ENCODE measurements at places on chromosomes 12 and 14.

GRCh38 chr14:50083467-50084337, 32.7 kb downstream of the VCPKMT start:
- DNase-seq: no peak

DNA sequence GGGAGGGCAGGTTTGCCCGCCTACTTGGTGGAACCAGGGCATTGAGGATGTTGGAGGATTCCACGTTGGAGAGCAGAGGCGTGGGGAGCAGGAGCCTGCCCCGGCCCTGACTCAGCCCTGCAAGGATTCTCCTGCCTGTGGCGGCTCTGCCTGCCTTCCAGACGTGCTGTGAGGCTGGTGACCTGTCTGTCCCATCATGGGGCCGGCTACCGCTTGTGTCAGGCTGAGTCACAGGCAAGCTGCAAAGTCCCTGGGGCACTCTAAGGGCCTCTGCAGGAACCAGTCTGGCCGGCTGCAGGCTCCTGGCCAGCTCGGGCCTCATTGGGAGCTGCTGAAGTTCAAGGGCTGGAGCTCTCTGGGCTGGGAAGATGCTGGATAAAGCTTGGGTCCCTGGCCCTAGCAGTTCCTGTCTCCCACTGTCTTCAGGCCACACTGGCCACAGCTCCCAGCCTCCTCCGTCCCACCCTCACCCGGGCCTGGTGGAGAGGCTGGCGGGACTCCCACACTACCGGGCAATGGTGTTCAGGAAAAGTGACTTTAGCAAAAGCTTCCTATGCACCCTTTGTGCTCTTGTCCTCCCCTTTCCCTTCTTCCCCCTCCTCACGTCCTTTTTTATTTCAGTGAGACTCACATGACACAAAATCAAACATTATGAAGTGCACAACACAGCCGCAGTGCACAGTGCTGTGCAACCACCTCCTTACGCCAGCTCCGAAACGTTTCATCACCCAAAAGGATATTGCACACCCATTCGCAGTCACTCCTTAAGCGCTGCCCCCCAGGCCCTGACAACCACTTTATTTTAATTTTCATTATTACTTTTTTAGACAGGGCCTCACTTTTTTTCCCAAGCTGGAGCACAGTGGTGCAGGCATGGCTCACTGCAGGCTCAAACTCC, 22.0 kb upstream of the ULK1 start:
- DNase-seq: no peak

DNA sequence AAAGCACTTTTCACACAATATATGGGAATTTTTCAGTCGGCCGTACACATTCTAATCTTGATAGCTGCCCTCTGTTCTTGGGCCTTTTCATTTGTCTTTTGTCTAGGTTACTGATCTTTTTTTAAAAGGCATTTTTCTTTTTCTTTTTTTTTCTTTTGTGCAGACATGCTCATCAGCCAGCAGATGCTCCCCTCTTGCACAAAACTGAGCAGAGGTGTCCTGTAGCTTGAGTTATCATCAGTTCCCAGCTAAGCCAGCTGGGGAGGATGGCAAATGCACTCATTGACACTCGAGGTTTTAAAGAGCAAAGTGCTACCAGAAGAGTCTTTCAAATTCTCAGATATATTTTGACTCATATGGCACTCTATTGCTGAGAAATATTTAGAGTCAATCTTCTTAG, 913.9 kb upstream of the SEL1L start:
- DNase-seq: no peak

DNA sequence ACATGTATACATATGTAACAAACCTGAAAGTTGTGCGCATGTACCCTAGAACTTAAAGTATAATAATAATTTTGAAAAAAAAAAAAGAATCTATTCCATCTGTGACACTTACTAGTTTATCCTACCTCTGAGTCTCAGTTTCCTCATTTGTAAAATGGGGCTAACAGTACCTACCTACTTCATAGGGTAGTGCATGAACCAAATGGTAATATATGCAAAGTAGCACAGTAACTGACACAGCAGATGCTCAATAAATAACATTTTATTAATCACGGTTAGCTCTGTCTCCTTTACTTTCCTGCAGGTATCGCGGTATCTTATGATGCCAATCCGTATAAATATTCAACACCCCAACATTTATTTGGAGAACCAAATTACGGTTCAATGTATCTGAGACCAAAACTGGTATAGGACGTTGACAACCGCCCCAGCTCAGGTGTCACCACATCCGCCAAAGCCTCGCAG, 703 bp downstream of the TMED10 start:
- no peak for DNase-seq

DNA sequence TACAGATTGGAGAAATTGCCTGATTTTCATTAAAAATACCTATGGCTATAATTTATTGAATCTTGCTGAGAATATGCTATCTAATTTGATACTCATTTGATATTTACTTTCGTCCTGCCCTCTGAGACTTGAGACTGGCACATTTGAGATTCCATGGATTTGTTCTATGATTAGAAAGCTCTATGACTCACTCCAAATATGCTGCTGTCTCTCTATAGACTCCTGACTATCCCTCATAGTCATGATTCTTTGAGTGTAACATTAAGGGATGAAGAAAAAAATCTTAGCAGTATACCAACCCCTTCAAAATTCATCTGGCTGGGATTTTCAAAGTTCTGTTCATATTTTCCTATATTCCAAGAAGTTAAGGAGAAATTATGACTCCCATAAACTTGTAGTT, 191.9 kb downstream of the LRIG3 start:
- DNase-seq: no peak

DNA sequence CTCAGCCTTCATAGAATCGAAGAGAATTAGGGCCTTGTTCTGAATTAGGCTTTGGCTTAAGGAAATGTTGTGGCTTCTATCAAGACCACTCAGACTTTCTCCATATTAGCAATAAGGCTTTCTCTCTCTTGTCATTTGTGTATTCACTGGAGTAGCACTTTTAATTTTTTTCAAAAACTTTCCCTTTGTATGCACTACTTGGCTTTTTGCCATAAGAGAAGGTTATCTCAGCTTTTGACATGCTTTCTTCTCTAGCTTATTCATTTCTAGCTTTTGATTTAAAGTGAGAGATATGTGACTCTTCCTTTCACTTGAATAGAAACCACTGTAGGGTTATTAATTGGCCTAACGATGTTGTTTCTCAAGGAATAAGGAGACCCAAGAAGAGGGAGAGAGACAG, 244.2 kb downstream of the GPHN start:
- no peak for DNase-seq

- peak; percentile 71 for DNase-seq
These were observed 17.1 kb upstream of the EMP1 start for GRCh38 chr12:13179211-13180074.

GRCh38 chr14:65035049-65035448, 48.4 kb downstream of the FNTB start:
- no peak for DNase-seq

DNA sequence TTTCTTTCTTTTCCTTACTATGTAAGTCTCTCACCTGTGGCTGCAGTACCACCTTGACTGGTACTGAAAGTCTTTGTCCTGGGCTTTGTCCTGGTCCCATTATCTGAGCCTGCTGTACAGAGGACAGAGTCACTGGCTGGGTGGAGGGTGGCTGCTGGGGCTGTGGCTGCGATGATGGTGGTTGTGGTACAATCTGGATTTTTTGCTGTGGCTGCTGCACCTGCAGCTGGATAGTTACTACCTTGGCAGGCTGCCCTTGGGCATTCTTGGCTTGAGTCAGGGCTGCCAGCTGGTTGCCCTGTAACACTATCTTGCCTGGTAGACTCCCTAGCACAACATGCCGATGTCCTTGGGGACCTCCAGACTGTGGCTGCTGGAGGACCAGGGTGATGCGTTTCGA, 27.0 kb downstream of the CHD8 start:
- DNase-seq: no peak

GRCh38 chr14:86513564-86513963, 983.6 kb downstream of the FLRT2 start:
- no peak for DNase-seq

DNA sequence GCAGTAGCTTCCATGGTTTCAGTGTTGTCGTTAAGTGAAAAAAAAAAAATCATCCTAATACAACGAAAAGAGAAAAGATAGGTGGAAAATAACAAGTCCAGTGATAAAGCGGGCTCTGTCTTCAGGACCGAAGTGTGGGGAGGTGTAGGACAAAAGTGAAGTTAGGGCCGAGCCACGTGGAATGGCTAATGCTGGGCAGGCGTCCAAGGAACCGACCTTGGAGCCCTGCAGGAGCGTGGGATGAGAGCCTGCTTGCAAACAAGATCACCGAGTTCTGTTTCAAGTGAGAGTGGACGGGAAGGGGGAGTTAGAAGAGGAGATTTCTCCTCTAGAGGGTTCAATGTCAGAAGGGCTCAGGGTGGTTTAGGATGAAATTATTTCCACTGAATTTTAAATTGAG, 22.2 kb downstream of the A2ML1 start:
- DNase-seq: no peak

- no peak for DNase-seq
These were observed 1.6 kb upstream of the NDRG2 start for GRCh38 chr14:21026274-21026987.

- DNase-seq: peak; percentile 51
These were observed 12.7 kb downstream of the SPTLC2 start for GRCh38 chr14:77603654-77604255.

DNA sequence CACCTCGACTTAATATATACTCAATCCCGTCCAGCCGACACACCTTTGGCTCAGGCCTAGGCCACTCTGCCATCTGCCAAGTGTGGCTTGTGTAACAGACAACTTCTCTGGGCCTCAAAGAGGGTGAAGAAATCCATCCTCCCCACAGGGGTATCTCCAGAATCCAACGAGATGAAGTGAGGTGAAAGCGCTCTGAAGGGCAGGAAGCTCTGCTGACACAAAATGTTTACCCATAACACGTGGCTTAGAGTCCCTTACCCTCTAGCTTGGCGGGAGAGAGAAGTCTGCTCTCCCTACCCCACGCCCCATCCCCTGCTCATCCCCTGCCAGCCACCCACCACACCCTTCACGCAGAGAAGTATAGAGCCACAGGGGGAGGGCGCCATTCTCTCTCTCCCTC, 13.0 kb downstream of the ZBTB39 start:
- no peak for DNase-seq

- DNase-seq: no peak
These were observed 5.4 kb upstream of the ACVRL1 start for GRCh38 chr12:51901881-51902280.

GRCh38 chr12:57166971-57167371, 19.6 kb upstream of the LRP1-AS start:
- no peak for DNase-seq

GRCh38 chr12:80580254-80580653, 127.2 kb upstream of the MYF6 start:
- no peak for DNase-seq

GRCh38 chr12:2154050-2154449, 101.3 kb downstream of the CACNA1C start:
- DNase-seq: no peak

DNA sequence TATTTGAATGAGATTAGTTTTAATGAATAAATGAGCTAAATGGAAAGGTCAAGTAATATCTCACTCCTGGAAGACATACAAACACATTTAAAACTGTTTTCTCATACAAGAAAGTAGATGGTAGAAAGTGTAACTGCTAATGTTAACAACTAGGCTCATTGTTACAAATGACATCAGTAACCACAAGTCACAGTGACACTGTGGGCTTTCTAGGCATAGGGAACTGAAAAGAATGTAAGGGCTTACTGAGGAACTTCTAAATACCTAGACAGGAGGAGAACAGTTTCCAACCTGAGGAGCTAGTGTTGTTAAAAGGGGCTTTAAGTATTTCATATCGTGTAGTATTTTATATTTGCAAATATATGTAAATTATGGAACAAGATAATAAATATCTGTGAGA, 17.5 kb upstream of the ERGIC2 start:
- DNase-seq: no peak

DNA sequence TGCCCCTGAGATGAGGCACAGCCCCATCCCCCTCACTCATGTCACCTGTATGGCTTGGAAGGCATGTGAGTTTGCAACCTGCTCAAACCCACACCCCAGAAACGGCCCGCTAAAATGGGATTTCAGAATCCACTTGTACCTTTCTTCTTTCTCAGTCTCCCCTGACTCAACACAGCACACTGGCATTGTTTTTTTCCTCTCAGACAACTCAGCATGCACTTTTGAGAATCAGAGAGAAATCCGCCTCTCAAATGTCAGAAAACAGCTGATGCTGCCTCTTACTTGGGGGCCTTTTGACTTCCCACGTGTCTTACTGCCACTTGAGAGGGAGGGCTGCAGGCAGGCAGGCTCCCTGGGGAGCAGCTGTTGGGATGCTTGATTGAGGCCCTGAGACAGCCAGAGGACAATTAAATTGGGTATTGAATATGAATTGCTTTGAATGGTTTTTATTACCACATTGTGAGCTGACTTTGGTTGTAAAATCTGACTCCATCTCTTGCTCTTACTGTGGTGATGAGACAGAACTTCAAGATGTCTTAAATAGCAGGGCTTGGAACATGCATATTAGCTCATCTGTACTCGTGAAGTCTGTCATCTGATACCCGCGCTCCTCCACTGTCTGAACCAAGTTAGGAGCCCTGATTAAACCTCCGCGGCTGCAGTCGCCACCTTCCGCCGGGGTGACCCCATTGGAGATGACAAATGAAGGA, 96.6 kb downstream of the APAF1 start:
- DNase-seq: no peak

DNA sequence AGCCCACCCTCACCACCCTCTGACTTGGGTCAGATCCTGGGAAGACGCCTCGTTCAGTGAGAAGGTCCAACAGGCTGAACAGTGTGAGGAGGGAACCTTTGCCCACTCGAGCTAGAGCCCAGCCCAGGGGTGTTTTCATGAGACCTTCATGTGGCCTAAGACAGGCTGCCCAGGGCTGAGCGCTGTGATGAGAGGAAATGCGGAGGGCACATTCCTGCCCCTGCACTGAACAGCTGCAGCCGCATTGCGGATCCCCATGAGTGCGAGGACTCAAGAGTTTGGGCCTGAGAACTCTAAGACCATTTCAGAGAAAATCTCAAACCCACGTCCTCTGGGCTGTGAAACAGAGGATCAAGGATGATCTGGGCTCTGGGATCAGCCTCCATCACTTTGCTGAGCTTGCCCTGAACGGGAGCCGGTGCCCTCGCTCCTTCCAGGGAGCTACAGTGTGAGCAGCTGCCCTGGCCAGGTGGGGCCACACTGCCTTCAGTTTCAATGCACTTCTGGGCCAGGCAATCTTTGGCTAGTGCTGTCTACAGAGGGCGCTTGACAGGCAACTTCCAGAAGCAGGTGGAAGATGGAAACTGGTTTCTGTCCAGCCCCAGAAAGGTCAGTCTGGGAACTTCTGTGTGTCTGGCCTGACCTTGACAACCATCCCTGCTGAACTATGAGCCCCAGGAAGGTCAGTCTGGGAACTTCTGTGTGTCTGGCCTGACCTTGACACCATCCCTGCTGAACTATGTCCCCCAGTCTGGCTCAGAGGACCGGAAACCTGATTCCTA, 43.5 kb upstream of the P2RX7 start:
- peak; percentile 44 for DNase-seq

DNA sequence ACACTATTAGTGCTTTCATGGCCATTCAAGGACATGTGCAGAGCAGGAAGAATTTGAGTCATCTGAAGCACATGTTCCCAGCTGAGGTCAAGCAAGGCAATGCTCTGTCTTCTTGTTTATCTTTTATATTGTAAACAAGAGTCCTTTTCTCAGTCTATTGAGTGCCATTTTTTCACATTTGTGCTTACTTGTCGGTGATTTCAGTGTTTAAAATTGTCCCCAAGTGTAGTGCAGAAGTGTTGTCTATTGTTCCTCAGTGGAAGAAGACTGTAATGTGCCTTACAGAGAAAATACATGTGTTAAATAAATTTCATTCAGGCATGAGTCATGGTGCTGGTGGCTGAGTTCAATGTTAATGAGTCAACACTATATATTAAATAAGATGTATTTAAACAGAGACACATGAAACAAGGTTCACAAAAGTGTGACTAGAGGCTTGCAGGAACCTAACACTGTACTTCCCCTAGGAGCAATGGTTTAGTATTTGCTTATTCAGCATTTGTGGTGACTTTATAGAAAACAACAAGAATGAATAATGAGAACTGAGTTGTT, 391.1 kb downstream of the LRIG3 start:
- no peak for DNase-seq
